Myocyte (in vitro differentiated cells): ENCODE measurements at places on chromosomes 5 and 9. TPM values are rescaled to one million over a fixed set of nuclear protein-coding genes. Genes with fewer than 3 reads are reported as not detected.

The SLC25A25 gene
- total RNA-seq = 36.5 and 46.1 TPM in 2 replicates

The CYLC2 gene
- total RNA-seq = not detected in 2 replicates

DNA sequence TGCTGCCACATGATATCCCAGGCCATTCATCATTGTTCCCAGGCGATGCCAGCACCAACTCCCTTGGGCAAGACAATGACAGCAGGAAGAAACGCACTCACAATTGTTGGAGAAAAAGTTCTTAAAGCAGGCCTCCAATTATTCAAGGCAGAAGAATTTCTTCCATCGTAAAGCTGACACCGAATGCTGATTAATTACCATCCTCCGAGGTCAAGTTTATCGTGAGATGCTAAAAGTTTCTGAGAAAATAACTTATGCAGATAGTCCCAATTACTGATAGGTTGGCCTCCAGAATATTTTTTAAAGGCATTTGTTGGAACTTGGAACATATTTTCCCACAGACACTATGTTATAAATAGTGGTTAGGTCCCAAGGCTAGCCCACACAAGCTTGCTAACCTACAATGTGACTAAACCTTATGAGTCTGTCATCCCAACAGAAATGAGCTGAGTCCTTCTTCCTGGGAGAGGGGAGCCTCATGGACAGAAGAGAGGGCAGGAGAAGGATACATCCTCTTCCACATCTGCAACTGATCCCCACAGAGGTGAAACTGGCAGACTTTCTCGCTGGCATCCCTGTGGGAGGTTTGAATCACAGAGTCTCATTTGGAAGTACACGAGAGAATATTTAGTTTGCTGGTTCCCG, 202.4 kb upstream of the TBC1D2 start:
- no peak for DNase-seq

DNA sequence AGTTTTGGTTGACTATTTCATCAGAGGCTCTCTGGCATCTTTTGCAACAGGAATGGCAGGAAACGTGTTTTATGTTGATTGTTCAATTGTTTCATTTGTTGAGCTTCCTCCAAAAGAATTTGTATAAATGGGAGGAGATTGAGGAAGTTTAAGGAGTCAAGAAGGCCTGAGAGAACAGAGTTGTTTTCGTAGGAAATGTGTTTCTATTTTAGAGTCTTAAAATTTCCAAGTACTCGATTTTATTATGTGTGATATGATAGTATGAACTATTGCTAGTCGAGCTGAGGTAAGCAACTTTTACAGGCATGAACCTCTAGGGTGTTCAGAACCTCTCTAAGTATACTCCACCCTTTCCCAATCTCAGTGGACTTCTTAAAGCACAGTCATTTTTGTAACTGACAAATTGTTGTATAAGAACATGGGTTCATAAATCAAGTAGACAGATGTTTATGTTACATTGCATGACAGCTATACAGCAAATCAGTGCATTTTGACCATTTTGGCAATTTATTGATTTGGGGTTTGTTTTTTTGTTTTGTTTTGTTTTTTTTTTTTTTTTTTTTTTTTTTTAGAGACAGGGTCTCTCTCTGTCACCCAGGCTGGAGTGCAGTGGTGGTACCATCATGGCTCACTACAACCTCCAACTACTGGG, 47.4 kb downstream of the POLK start:
- DNase-seq = no peak

- DNase-seq = no peak
These were observed 442.5 kb upstream of the COX7C start for GRCh38 chr5:86175224-86175623.
